Suprapubic skin (tissue), 4 donors: ENCODE measurements at places on chromosomes 12 and 14. TPM values are rescaled to one million over a fixed set of nuclear protein-coding genes. Genes with fewer than 3 reads are reported as not detected.

TAS2R14 gene
- total RNA-seq, result 0.23 TPM

KCNA5 gene
- total RNA-seq, result not detected

CLEC4E gene
- 1.4 TPM for total RNA-seq

TDRD9 gene
- total RNA-seq, result 1.0 TPM

PRR4 gene
- total RNA-seq, result 192 TPM

DHRS2 gene
- 0.52 TPM for total RNA-seq

RERGL gene
- total RNA-seq, result 10.7 TPM

CLEC4C gene
- not detected for total RNA-seq

NR1H4 gene
- total RNA-seq, result not detected

OR10G2 gene
- not detected for total RNA-seq

NTS gene
- total RNA-seq, result not detected

KLHDC1 gene
- total RNA-seq, result 3.4 TPM
